ENCODE measurements at places on chromosomes 3 and 15. TPM values are rescaled to one million over a fixed set of nuclear protein-coding genes. Genes with fewer than 3 reads are reported as not detected.

DNA sequence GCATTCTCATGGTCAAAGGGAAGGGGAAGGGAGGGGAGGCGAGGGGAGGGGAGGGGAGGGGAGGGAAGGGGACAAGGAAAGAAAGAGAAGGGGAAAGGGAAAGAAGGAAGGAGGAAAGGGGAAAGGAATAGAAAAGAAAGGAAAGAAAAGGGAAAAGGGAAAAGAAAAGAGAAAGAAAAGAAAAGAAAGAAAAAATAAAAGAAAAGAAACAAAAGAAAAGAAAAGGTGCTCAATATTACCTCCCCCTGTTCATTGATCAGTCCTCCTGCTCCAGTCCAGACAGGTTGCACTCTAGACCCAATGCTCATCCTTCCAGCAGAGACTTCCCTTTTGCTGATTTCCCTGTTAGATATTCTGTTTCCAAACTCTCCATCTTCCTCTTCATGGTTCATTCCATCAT lies 18.0 kb upstream of the OR5K3 start:
- DNase-seq, result no peak

GRCh38 chr3:113234688-113235260 lies 23.4 kb downstream of the BOC start:
- no peak for DNase-seq

DNA sequence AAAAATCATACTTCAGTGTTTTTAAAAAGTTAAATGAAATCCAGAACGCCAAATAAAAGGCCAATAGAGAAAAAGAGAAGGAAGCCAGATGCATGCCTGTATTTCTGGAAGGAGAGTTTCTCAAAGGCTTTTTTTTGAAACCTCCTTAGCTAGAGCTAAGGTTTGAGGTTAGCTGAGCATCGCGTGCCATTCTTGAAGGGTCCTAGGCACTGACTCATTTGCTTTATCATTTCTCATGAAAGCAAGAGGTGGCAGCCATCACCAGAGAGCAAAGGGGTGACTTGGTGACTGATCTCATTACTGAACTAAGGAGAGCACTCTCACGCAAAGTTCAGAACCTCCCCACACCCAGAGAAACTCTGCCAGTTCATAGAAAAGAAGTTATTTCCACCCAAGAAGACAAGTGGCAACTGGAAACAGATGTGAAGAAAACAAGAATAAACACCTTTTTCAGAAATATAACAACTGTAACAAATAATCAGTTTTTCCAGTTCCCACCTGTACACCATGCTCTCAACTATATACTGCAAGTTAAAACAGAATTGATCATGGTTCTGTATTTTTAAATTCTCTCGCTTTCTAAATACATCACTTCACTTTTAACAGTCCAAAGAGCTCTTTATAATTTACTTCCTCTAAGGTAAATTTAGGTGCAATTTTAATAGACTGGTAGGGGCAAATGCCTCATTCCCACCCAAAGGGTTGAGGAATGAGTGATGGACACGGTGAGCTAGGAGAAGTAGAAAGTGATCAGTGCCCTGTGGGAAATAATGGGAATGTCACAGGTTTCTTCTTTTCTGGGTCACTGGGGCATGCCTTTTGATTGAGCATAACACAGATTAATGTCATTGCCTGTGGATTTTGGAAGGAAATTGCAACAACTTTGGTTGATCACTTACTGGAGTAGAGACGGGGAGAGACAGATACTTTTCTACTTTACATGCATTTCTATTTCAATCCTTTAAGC lies 24.7 kb downstream of the GPR15 start:
- no peak for DNase-seq

DNA sequence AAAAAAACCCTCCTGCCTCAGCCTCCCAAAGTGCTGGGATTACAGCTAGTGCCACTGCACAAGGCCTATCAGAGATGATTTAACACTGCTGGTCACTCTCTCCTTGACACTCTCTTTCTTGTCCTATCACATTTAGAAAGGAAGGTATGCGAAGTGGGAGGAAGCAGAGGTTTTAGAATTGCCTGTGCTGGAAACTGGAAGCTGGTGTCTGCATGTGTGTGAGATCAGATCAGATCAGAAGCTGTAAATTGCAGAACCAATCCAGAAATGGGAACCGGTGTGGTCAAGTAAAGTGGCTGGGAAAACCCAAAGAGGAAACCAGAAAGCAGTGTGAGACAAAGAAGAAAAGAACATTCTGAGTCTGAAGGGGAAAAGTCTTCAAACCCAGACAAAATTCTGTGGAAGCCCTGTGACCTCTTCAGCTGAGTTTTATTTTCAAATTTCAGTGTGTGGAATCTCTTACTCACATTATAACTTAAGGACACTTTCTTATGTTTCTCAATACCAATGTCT lies 2.8 kb downstream of the EFHB start:
- DNase-seq, result no peak

The SYNPR gene
- 1.4 TPM for total RNA-seq

The GALNT15 gene
- total RNA-seq, result 92.0 TPM

The ALG1L2 gene
- total RNA-seq, result not detected

The MCF2L2 gene
- total RNA-seq, result 4.6 TPM

All from sigmoid colon (tissue), 7 donors.